CD4-positive, alpha-beta memory T cell (primary cell): ENCODE measurements at places on chromosomes 16 and 17.
A peak's percentile ranks its signal among the peaks of the same experiment; 100 is the strongest.

GRCh38 chr16:70428178-70428998, 10.5 kb downstream of the ST3GAL2 start:
- no peak for DNase-seq

DNA sequence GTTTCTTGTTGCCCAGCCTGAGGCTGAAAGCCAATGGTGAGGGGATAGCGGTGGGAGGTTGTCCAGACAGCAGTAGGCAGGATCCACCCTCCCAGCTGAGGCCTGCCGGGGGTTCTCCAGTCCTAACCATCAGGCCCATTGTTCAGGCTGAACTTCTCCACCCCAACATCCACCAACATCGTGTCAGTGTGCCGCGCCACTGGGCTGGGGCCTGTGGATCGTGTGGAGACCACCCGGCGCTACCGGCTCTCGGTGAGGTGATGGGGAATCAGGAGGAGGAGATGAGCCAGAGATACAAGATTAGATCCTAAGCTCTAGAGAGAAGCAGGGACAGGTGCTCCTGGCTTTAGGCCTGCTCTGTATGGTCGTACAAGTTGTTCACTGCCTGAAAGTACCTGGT, 5.8 kb downstream of the PFAS start:
- no peak for DNase-seq

GRCh38 chr16:50611332-50611934, 63.2 kb downstream of the NKD1 start:
- no peak for DNase-seq

DNA sequence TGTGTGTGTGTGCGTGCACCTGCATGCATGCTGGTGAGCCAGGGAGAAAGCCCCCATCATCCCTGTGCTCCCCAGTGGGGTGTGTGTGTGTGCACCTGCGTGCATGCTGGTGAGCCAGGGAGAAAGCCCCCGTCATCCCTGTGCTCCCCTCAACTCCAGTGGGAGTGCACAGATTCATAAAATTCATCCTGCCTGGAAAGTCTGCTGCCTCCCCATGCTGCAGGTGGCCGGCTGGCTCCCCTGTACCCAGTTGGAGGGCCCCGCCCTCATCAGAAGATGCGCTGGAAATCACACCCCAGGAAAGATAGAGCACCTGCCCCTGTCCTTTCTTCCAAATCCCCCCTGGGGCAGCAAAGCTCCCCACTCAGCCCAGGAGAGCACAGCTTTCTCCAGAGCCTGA, 84.8 kb upstream of the DOC2B start:
- DNase-seq: no peak

- DNase-seq: peak; percentile 88
Observed at GRCh38 chr17:29579866-29580771, 9.3 kb downstream of the GIT1 start.

DNA sequence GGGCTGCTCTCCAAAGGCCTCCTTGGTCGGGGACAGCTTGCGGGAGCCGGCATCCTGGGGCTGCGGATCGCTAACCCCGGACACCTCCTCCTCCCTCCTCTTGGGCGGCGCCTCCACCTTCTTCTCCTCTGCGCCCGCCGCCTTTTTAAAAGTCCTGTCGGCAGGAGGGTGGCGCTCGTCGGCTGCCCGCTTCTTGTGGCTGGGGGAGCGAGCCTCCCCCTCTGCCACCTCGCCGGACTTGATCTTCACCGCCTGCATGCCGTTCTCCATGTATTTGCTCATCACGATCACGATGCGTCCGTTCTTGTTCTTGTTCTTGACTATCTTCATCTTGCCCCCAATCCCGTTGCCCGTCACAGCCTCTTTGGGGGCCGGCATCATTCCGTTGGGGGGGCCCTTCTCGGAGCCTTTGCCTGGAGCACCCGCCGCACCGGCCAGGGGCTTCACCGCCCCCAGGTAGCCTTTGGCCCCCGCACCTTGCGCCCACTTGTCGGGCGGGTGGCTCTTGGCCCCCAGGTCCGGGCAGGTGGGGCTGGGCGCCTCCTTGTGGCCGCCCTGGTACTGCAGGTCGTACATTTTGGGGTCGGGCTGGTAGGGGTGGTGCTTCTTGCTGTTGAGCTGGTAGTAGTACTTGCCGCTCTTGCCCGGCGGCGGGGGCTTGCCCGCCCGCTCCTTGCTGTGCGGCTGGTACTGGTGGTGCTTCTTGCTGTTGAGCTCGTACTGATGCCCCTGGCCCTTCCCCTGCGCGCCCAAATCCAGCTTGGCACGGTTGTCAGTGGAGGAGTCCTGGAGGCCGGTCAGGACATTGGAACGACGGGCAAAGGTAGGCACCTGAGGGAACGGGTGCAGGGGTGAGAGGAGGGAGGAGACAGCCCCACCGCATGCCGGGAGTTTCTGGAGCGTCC, 4.4 kb downstream of the CBX4 start:
- no peak for DNase-seq

GRCh38 chr17:59845595-59846393, 46.9 kb downstream of the TUBD1 start:
- DNase-seq: no peak

DNA sequence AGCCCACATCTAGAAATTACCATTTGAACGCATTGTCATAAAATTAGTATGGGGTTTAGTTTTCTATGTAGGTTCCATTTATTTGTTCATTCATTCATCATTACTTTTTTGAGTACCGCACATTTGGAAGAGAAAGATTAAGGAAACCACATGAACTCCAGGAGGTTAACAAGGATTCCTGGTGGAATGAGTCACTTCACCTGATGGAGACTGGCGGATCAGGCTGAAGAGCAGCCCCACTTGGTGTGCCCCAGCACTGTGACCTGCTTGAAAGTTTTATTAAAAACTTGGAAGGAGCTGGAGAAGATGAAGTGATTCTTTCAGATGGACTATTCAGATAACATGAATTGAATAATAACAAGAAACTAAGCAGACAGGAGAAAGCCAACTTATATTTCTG, 293.6 kb upstream of the CDH11 start:
- no peak for DNase-seq

DNA sequence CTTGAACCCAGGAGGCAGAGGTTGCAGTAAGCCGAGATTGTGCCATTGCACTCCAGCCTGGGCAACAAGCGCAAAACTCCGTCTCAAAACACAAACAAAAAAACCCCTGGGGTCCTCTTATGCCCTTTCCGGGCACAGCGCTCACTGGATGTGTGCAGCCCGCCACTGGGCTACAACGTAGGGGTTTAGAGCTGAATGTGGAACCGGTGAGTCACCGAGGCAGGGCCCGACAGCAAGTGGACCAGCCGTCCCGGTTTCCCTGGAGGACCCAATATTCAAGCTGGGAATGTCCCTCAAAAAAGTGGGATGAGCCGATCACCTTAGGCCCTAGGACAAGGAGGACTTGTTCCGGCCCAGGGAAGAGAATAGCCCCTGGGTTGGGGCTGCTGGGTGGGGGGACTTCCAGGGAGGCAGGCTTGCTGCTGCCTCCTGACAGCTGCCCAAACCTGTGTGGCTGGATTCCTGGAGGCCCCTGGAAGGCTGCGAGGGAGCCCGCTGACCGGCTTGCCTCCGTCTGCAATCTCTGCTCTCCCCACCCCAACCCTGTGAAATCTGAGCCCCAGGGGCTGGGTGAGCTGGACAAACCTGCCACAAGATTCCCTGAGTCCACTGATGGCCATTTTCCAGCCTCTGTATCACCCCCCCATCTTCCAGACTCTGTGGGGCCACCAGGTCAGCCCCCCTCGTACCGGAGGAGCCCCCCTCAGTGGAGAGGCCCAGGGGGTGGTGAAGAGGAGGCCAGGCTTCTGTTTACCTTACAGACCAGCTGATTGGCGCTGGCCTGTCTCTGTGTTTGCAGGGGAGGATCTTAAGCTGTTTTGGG, 2.9 kb upstream of the CLDN9 start:
- DNase-seq: no peak

DNA sequence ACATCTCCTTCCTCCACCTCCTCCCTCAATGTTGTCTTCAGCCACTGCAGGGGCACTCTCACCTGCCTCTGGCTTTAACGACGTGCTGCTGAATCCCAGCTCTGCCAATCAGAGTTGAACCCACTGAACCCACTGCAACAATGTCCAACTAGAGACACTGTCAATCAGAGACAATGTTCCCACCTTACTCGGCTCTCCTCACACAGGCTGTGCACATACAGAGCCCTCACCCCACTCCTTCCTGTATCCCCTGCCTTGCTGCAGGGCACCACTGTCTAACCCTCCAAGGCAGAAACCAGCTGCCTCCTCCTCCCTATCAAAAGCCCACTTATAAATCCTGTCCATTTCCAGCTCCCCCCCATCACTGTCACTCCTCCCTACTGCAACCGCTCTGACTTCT, 58.7 kb downstream of the ANKRD11 start:
- no peak for DNase-seq

GRCh38 chr16:19872935-19873334, 11.7 kb downstream of the GPRC5B start:
- DNase-seq: no peak

DNA sequence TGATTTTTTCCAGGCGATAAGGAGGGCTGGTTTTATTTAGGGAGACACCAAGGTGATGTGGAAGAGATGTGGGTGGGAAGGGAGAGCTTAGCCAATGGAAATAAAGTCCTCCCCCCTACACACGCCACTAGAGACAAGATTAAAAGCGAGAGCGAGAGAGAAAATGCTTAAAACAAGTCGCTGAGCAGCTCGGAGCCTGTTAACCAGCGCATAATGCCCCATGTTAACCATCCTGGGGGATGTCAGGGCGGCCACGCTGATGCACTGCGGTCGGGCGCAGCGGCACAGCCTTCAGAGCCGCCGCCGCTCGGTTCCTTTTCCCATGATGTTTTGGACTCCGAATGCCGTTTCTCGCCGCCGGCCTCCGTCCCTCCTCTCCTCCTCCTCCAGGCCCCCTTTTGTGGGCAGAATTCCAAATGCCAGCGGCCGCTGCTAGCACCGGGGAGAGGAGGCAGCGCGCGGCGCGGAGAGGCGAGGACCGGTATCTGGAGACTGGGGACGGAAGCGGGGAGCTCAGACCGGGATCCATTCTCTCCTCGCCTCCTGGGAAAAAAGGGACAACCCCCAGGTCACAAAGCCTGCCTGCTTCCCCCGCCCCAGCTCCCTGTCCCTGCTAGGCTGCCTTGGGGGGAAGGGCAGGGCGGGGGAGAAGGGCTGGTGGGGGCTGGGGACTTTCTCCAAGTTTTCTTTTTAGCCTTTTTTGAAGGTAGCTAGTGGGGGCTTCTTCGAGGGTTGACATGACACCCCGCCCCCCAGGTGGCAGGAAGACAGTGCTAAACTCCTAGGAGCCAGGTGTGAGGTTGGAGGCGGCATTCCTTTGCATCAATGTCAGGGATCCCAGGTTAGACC, 98.1 kb upstream of the CCL2 start:
- no peak for DNase-seq

GRCh38 chr16:51157698-51158097, 6.6 kb upstream of the SALL1 start:
- no peak for DNase-seq

DNA sequence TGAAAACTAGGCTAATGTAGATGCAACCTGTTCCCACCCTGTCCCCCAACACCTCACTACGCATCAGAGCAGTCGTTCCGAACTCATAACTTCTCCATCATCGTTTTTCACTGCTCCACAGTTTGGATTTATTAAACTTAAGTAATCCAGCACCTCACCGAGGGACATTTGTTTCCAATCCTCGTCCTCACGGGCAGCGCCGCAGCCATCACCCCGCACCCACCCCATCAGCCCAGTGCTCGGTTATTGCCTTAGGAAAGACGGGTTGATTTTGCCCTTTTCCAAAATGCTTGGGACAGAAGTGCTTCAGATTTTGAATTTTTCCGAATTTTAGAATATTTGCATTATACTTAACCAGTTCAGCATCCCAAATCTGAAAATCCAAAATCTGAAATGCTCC, 71.0 kb upstream of the DOC2B start:
- DNase-seq: no peak

DNA sequence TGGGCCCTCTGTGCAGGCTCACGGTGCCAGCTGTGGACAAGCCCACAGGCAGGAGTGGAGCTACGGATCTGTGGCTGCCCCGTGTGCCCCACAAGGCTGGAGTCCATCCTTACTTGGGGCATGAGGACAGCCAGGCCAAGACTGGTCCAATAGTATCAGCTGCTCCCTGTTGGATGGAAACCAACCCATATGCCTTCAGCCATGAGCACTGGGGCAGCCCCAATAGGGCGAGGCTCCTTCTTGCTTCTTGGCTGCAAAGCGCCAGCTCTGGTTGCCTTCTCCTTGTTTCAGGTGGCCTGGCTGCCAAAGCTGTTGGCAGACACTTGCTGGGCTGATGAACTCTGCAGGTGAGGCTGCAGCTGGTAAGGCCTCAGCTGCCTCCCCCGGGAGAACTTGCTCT, 188.0 kb downstream of the ENGASE start:
- DNase-seq: no peak

- no peak for DNase-seq
Observed at GRCh38 chr16:20899071-20899470, 1.1 kb downstream of the DCUN1D3 start.

GRCh38 chr16:1743376-1744337, 27.7 kb downstream of the NME3 start:
- no peak for DNase-seq

- no peak for DNase-seq
Observed at GRCh38 chr16:23917621-23918020, 81.8 kb downstream of the PRKCB start.

DNA sequence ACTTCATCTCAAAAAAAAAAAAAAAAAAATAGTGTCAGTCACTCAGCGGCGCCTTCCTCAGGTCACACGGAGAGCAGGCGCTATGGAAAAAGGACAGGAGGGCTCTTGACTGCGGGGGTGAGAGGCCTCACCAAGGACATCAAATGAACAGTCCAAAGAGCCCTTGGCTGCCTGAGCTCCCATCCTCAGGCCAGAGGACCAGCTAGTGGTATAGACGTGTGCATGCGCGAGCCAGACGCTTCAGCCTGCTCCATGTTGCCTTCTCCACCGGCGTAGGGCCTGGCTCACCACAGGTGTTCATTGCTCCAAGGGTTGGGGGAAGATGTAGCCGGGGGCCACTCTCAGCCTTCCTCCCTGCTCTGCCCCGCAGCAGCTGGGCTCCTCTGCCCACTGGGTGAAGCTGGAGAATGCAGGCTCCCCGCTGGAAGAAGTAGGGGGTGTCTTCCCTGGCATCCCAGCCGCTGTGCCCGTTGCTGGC, 65.8 kb upstream of the PLCG2 start:
- DNase-seq: no peak

GRCh38 chr17:30921544-30922196, at the start of gene ADAP2:
ADAP2 (plus strand) TSS chr17:30921945; CDS start chr17:30922015, 70 bp downstream.
- DNase-seq: no peak

DNA sequence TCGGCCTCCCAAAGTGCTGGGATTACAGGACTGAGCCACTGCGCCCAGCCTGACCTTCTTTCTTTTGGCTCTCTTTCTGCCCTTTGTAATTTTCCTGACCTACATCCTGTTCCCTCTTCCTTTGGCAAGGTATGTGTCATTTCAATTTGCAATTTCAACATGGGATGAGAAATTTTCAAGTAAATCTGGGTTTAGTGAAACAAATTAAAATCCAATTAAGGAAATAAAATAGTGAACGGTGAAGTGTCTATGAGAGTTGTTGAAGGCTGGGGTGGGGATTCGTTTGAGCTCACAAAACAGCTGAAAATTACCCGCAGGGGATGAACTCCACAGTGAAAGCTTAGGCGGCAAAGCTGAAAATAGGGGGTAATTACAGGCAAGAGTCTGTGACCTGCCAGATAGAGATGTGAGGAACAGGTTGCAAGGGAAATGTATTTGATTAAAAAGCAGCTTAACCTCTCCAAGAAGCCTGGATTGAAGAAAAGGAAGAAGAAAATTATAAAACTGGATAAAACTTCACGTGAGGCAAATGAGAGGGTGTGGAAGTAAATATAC, 277.7 kb downstream of the UTP18 start:
- DNase-seq: no peak
